Hematopoietic multipotent progenitor cell treated with erythropoietin and hydrocortisone succinate and interleukin-3 and kit ligand, for 4 days (in vitro differentiated cells): ENCODE measurements at places on chromosomes 16 and 17.

- no peak for DNase-seq
Observed at GRCh38 chr16:30367349-30368009, 2.8 kb downstream of the TBC1D10B start.

DNA sequence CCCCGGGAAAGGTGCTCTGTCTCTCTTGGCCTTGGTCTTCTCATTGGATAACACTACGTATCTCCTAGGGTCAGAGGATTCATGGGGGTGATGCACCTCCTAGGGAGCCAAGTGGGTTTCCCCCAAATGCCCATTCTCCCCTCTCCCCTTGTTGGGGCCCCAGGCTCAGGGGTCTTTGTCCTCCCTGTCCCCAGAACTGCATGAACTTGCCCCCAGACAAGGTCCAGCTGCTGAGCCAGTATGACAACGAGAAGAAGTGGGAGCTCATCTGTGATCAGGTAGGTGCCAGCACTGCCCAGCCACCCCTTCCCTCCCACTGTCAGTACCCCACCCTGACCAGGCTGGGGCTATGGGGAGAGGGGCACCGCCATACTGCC is 8.7 kb downstream of the FMNL1 start:
- DNase-seq = no peak

DNA sequence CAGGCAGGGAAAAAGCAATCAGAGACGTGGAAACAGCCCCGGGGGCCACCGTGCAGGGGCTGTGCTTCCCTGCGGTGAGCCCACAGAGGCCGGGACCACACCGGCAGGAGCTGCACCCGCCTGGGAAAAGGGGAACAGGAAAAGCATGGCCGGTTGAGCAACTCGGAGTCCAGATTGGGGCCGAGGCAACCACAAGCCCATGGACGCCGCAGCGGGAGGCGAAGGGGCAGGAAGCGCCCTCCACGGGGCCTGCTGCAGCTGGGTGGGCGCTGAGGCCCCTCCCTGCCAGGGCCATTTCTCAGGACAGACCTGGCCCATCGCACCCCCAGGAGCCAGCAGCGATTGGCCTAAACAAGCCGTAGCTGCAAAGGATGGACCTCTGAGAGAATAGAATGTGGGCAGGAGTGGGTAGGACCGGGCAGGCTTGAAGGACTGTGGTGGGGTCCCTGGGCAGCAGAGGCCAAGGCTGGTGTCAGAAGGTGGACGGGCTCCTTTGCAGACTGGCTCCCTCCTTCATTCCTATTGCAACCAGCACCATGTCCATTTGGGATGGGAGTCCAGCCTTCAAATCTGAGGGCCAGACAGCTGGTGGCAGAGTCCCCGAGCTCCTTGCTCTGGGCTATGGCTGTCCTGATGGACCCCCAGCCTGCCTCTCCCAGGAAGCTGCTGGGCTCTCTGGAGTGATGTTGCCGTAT is 30.4 kb downstream of the COX4I1 start:
- DNase-seq = peak; percentile 71

GRCh38 chr16:6481894-6482293 is 850.8 kb upstream of the RBFOX1 start:
- DNase-seq = no peak

GRCh38 chr17:5931616-5932015 is 138.6 kb upstream of the WSCD1 start:
- DNase-seq = no peak
